ENCODE measurements at places on chromosomes 16 and 17. TPM values are rescaled to one million over a fixed set of nuclear protein-coding genes. Genes with fewer than 3 reads are reported as not detected.
A peak's percentile ranks its signal among the peaks of the same experiment; 100 is the strongest.

- H3K4me1 ChIP-seq, result no peaks in the 10 kb centered on the region
- H3K36me3 ChIP-seq, result no peaks in the 10 kb centered on the region
- H3K27ac ChIP-seq, result no peak overlapping the region
- H3K4me3 ChIP-seq, result no peak overlapping the region
- DNase-seq, result no peak
These were observed 12.5 kb downstream of the TLCD2 start for GRCh38 chr17:1697681-1698080.

DNA sequence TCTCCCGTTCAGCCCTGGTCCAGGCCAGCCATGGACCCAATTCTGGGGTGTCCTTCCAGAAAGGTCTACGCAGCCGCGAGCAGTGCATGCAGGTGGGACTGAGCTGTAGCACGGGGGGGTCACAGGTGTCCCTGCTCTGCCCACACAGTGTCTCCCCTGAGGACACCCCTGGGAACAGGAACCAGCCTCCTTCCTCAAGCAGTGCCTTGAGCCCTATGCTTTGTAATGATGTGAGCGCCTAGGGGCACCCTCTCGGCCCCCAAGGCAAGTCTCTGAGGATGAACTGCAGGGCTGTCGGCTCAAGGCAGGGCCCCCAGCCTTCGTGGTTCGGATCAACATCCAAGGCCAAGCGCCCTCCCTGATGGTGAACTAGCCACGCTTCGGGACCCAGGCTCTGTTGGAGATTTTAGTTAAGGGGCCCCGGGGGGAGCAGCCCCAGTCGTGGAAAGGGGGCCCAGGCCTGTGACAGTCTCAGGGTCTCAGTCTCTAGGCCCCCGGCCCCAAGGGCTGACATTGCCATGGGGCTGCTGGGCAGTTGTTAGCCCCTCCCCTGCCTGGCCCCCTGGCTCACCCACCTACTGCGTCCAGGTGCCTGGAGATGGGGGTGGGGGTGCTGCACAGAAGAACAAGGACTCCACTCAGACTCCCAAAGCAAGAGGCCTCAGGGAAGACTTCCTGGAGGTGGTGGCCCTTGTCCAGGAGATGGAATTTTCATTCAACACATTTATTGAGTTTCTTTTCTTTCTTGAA is 2.3 kb downstream of the IL17C start:
- no peak overlapping the region for H3K4me3 ChIP-seq
- peaks cover 17% of the 10 kb centered on the region for H3K36me3 ChIP-seq
- H3K4me1 ChIP-seq, result peaks cover 20% of the 10 kb centered on the region
- no peak for DNase-seq

SHMT1 gene
- total RNA-seq, result 60.3 TPM

- H3K27me3 ChIP-seq, result peaks cover 4% of the 10 kb centered on the region
- H3K4me1 ChIP-seq, result no peaks in the 10 kb centered on the region
- no peak for DNase-seq
These were observed 46.5 kb upstream of the SLC47A1 start for GRCh38 chr17:19487024-19487600.

DNA sequence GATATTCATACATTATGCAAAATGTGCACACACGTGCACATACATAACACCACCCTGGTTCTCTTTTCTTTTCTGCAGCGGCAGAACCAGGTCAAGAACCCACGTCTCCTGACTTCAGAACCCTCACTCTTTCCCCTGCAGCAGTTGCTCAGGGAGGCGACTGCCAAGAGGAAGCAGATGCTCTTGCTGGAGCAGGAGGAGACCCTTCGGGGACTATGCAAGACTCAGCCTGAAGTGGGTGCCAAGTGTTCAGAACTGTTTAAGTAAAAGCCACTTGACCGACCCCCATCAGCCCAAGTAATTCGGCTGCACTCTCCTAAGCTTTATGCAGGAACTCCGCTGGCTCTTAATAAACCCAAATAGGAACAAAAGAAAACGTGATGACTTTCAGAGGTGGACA is 193.8 kb downstream of the SLC39A11 start:
- H3K27ac ChIP-seq, result no peak overlapping the region
- H3K36me3 ChIP-seq, result no peaks in the 10 kb centered on the region
- H3K27me3 ChIP-seq, result no peaks in the 10 kb centered on the region
- no peaks in the 10 kb centered on the region for H3K4me1 ChIP-seq

WNT3 gene
- not detected for total RNA-seq

DNA sequence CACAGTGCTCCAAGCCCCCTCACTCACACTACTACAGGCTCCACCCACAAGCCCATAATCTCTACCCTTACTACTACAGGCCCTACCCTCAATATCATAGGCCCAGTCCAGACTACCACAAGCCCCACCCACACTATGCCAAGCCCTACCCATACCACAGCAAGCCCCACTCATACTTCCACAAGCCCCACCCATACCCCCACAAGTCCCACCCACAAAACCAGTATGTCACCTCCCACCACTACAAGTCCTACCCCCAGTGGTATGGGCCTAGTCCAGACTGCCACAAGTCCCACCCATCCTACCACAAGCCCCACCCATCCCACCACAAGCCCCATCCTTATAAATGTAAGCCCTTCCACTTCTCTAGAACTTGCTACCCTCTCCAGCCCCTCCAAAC is 13.8 kb downstream of the RIPOR1 start:
- DNase-seq, result peak; percentile 96
- no peaks in the 10 kb centered on the region for H3K27me3 ChIP-seq
- peaks cover 4% of the 10 kb centered on the region for H3K36me3 ChIP-seq
- H3K27ac ChIP-seq, result peak overlapping the region; percentile 76

MFSD6L gene
- total RNA-seq, result 0.38 TPM

DNA sequence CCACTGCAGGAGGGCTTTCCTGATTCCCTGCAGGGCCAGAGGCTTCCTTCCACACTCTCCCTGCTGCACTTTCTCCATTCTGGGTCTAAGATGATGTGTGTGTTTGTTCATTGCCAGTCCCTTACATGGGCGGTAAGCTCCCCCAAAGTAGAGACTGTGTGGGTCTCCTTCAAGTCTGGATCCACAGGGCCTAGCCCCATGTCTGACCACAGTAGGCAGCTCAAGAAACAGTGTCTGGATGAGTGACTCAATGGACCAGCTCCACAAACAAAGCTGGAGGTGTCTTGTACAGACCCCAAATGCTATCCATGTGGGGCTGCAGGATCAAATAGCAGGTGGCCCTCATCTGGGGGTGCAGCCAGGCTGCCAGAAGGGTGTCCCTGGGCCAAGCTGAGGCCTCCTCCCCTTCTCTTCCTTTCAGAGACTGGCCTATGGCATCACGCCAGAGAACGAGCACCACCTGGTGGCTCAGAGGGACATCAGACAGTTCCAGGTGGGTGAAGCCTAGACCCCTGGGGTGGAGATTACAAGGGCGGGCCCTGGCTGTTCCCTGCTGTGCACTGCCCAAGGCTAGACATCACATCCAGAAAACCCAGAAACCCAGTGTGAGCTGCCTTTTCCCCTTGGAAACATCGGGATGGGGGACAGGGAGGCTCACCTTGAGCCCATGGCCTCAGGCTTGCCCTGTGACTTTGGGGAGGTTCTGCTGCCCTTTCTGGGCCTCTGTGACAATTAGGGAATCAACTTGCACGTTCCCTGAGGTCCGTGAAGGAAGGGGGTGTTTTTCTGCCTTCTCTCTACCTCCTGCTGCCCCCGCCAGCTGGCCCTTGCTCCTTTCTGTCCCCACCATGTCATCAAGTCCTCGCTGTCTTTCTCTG is 45.9 kb downstream of the SLC6A2 start:
- H3K27me3 ChIP-seq, result peaks cover 12% of the 10 kb centered on the region
- no peak overlapping the region for H3K4me3 ChIP-seq
- DNase-seq, result peak; percentile 50
- H3K4me1 ChIP-seq, result peaks cover 13% of the 10 kb centered on the region
- no peak overlapping the region for H3K27ac ChIP-seq

DNA sequence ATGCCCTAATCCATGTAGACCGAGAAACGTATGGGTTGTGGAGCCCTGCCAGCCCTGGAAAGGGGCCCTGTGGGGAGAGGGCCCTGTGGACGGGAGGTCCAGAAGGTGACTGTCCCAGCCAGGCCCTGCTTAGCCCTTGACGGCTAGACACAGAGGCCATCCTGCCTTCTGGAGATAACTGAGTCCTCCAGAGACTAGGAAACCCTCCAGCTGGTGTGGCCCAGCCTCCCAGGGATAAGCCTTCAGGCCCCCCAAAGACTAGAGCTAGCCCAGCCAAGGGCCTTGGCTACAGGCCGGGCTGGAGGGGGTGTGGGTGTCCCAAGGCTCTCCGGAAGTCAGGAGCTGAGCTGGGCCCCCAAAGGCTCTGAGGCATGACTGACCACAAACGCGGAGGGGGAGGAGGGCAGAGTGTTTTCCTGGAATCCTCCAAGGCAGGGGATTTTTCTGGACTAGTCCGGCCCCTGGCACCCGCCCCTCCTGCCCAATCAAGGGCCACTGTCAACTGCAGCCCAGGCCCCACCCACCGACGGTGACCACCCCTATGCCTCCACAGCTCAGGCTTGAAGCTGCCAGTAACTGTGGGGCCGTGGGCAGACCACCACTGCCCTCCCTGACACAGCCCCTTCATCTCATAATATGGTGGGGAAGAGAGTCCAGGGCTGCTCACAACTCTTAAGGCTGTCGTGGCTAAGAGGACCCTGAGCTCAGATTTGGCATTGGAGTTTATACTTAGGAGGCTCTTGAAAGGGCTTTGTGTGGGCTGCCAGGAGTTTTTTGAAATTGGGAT is 885 bp upstream of the VASN start:
- no peak for DNase-seq
- peaks cover 4% of the 10 kb centered on the region for H3K4me1 ChIP-seq
- H3K36me3 ChIP-seq, result peaks cover 3% of the 10 kb centered on the region
- H3K27me3 ChIP-seq, result no peaks in the 10 kb centered on the region
- no peak overlapping the region for H3K4me3 ChIP-seq

TEKT3 gene
- not detected for total RNA-seq

DNA sequence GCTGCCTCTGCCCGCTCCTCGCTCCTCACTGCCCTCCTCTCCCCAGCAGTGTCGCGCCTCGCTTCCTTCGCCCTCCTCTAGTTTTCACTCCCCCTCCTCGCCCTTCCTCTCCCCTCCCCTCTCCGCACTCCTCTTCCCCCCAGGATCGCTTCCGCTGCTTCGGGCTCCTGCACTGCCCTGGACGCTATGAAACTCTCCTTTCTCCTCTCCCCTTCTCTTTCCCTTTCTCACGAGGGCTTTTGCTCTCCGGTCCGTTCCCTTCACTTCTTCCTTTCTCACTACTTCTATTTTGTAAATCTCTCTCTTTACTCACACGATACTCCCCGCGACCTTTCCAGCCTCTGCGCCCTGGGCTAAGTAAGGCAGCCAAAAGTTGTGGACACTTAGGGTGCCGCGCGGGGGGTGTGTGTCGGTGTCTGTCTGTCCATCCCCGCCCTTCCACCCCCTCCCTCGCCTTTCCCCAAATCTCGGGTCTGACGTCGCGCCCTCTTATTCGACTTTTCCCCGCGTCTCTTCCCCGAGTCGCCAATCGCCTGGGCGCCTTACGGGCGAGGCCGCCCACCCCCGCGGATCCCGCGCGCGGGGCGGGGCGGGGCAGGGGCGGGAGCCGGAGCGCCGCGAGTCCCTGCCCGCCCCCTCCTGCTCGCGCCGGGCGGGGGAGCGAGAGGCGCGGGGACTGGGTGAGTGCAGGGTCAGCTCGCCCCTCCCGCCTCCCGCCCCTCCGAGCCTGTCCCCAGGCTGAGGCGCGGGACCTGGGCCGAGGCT is at the start of gene IRX3:
IRX3 (minus strand) TSS at position 422 of the 765 bp plus-strand sequence. CDS start 737 bp downstream, outside the sequence.
- H3K4me1 ChIP-seq, result peaks cover 19% of the 10 kb centered on the region
- peak within 1 kb of the TSS; percentile 67 for H3K27ac ChIP-seq
- H3K27me3 ChIP-seq, result peaks cover 78% of the 10 kb centered on the region
- no peak for DNase-seq

COL1A1 gene
- total RNA-seq, result 1.6 TPM

NPIPB8 gene
- total RNA-seq, result 1.0 TPM

ENGASE gene
- 42.9 TPM for total RNA-seq

- H3K36me3 ChIP-seq, result no peaks in the 10 kb centered on the region
- H3K27ac ChIP-seq, result no peak overlapping the region
- H3K4me3 ChIP-seq, result no peak overlapping the region
- DNase-seq, result no peak
- H3K27me3 ChIP-seq, result no peaks in the 10 kb centered on the region
These were observed 268.5 kb downstream of the CBLN1 start for GRCh38 chr16:49012961-49013726.

FOXO3B gene
- 3.0 TPM for total RNA-seq

UNK gene
- total RNA-seq, result 32.8 TPM

UBE2I gene
- 224 TPM for total RNA-seq

- H3K4me1 ChIP-seq, result peaks cover 11% of the 10 kb centered on the region
- DNase-seq, result no peak
- no peaks in the 10 kb centered on the region for H3K36me3 ChIP-seq
- no peak overlapping the region for H3K27ac ChIP-seq
These were observed 7.3 kb downstream of the CYGB start for GRCh38 chr17:76530095-76530723.

TP53TG3F gene
- not detected for total RNA-seq

GRCh38 chr16:27363797-27364196 is 38.2 kb upstream of the IL21R start:
- peaks cover 55% of the 10 kb centered on the region for H3K36me3 ChIP-seq
- peaks cover 36% of the 10 kb centered on the region for H3K4me1 ChIP-seq
- no peak overlapping the region for H3K27ac ChIP-seq
- H3K27me3 ChIP-seq, result no peaks in the 10 kb centered on the region
- DNase-seq, result no peak
- no peak overlapping the region for H3K4me3 ChIP-seq

Measured in activated CD8-positive, alpha-beta memory T cell treated with anti-CD3 and anti-CD28 coated beads, Interleukin-2, amount 10 ng/mL, durations not matched to agents 7 days and 5 days (primary cell).